ENCODE measurements at places on chromosomes 6 and 20. TPM values are rescaled to one million over a fixed set of nuclear protein-coding genes. Genes with fewer than 3 reads are reported as not detected.

The VTA1 gene
- total RNA-seq, result 50.8 TPM

The RAB22A gene
- 11.7 TPM for total RNA-seq

The WFDC6 gene
- total RNA-seq, result not detected

The MTFR2 gene
- total RNA-seq, result 3.6 TPM

The HTR1B gene
- total RNA-seq, result 17.9 TPM

The CCR6 gene
- not detected for total RNA-seq

The KCNK15 gene
- total RNA-seq, result under 0.01 TPM

The ZNF451 gene
- total RNA-seq, result 63.8 TPM

The LCA5 gene
- 5.8 TPM for total RNA-seq

The EEF1A2 gene
- total RNA-seq, result 3.6 TPM

The FAXC gene
- total RNA-seq, result 2.6 TPM

The SGK2 gene
- not detected for total RNA-seq

The FAM83C gene
- not detected for total RNA-seq

The AVP gene
- not detected for total RNA-seq

The TSBP1 gene
- not detected for total RNA-seq

The SEL1L2 gene
- total RNA-seq, result not detected

The C20orf202 gene
- not detected for total RNA-seq

The TMC2 gene
- total RNA-seq, result not detected

The GUCA1A gene
- total RNA-seq, result not detected

The C6orf132 gene
- total RNA-seq, result not detected

The CAP2 gene
- total RNA-seq, result 1.6 TPM

The RAET1L gene
- total RNA-seq, result not detected

The SPTLC3 gene
- under 0.01 TPM for total RNA-seq

The INSM1 gene
- not detected for total RNA-seq

The PACSIN1 gene
- not detected for total RNA-seq
